HS-5 (cell line): ENCODE measurements at places on chromosomes 12 and 14.

DNA sequence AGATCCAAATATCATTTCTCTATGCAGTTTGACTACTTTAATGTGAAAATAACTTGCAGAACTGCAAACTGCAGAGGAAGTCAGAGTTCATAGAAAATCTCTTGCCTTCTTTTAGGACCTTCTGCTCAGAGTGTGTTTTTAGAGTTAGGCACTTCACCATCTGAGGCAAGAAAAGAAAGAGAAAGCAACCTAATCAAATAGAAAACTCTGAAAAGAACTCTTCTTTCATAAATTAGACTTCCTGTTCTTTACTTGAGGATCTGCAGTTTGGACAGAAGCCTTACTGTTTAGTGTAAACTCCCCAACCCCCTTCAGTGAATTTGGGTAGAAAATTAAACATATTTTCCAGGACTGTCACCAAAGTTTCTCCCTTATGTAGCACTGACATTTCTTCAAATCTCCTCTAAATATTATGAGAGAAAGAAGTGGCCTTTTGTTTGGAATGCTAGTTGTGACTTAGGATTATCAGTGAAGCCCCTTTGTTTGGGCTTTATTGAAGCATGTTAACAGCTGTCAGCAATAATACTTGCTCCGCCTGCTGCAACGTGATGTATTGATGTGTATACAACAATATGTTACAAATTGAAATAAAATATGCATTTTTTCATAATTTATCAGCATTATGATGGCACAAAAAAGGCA is 99.5 kb downstream of the PDZRN4 start:
- no peak for DNase-seq

DNA sequence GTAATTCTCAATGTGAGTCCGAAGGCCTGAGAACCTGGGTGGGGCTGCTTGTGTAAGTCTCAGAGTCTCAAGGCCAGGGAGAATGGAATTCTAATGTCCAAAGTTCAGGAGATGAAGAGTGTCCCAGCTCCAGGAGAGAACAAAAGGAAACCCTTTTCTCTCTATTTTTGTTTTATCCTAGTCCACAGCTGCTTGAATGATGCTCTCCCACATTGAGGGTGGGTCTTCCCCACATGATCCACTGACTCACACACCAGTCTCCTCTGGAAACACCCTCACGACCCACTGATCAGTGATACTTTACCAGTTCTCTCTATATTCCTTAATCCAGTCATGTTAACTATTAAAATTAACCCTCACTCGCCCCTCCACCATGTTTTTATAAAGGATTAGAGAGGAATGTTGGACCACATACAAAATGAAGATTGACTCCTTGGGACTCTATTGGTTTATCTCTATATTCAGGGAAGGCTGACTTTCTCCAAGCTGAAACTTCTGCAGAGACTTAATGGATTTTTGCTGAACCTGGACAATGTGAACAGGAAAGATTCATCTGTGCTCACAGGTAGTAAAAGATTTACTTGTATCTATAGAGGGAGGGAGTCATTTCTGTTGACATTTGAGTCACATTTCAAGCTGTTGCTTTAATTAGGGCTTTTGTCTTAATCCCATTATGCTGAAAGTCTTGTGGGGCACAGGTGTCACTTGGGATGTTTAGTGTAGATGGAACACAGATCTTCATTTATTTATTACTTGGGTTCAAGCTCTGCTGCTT is 1061.0 kb upstream of the TMEM132C start:
- no peak for DNase-seq

DNA sequence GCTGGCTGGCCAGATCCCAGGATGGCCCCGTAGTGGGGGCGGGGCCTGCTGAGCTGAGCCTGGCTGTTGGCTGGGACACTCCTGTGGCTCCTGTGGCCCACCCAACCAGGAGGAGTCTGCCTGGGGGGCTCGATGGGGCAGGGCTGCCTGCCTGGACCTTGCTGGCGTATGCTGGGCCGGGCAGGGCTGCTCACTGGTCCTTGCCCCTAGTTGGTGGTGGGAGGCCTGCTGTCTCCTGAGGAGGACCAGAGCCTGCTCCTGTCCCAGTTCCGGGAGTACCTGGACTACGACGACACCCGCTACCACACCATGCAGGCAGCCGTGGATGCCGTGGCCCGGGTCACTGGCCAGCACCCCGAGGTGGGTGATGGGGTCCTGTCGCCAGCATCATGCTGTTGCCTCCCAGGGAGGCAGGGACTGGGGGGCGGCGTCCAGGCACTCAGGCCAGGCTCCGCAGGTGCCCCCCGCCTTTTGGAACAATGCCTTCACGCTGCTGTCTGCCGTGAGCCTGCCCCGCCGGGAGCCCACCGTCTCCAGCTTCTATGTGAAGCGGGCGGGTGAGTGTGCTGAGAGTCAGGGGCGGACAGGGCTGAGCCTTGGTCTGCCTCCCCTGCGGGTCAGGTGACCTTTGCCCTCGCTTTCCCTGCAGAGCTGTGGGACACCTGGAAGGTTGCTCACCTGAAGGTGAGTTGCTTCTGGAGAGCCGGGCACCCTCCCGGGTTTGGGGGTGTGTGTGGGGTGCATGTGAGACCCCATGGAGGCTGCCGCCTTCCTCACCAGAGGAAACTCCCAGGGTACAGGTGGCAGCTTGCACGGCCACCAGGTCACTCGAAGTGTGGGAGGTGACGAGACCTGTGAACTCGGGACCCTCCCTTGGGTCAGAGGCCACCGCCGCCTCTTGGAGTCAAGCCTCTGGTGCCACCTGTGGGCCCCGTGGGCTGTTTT is 3.4 kb downstream of the NOC4L start:
- no peak for DNase-seq

- no peak for DNase-seq
These were observed 343.3 kb downstream of the MDGA2 start for GRCh38 chr14:47332106-47332505.

DNA sequence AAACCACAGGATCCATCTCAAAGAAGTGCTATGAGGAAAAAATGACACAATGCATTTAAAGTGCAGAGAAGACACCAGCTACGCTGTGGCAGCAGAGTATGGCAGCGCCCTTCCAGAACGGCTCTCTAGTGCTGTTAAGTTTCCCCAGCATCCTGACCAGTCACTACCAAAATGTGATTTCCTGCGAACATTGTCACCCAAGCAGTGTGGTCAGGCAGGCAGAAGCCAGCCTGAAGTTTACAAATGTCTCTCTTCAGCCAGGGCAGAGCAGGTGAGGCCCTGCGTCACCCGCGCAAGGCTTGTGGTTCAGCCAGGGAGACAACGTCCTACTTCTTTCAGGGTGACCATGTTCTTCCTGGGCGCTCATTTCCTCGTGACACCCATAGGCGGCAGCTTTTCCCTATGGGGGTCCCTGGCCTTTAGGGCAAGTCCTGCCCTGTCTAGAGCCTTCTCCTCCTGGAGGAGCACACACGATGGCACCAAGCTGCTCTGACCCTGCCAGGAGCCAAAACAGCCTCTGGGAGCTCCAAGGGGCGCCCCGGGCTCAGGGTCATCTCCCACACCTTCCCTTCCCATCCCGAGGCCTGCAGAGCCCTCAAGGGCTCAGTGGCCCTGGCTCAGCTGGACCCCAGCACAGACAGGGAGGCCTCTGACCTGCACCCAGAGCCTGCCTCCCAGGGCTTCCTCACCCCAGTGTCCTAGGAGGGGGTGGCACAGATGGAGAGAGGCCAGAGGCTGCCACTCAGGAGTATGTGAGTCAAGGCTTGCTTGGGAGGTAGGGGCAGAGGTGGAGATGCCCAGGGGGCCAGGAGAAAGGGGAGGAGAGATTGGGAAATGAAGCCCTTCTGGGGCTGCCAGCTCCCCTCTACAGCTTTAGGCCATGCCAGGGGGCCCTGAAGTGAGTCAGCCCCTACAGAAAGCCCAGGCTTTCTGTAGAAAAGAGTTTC is 41.9 kb downstream of the PSMA6 start:
- no peak for DNase-seq

GRCh38 chr14:51981218-51981854 is 8.0 kb upstream of the RTRAF start:
- DNase-seq, result no peak

- DNase-seq, result no peak
These were observed 53.7 kb downstream of the CCDC88C start for GRCh38 chr14:91363776-91364523.
